ENCODE measurements at places on chromosomes 3 and 15.
A peak's percentile ranks its signal among the peaks of the same experiment; 100 is the strongest.

GRCh38 chr3:18657858-18658820 is 233.0 kb upstream of the SATB1 start:
- DNase-seq = peak; percentile 38

DNA sequence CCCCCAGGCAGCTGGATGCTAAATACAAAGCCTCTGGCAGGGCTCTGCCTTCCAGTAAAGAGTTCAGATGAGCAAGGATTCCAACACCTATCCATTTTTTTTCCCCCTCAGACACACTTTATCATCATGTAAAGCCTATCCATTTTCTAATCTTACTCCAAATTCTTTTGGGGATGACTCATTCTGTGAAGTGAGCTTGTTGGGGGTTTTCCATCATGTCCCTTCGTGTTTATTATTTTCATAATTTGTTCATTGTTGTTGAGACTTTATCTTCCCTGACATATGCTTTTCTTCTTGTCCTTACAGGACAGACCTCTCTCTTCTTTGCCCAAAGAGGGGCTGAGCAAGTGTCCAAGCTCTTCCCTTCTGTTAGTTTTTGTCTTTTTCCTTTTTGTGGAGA is 34.7 kb upstream of the SH3BP5 start:
- DNase-seq = no peak

- DNase-seq = no peak
Observed at GRCh38 chr3:115279939-115280338, 132.9 kb upstream of the ZBTB20 start.

DNA sequence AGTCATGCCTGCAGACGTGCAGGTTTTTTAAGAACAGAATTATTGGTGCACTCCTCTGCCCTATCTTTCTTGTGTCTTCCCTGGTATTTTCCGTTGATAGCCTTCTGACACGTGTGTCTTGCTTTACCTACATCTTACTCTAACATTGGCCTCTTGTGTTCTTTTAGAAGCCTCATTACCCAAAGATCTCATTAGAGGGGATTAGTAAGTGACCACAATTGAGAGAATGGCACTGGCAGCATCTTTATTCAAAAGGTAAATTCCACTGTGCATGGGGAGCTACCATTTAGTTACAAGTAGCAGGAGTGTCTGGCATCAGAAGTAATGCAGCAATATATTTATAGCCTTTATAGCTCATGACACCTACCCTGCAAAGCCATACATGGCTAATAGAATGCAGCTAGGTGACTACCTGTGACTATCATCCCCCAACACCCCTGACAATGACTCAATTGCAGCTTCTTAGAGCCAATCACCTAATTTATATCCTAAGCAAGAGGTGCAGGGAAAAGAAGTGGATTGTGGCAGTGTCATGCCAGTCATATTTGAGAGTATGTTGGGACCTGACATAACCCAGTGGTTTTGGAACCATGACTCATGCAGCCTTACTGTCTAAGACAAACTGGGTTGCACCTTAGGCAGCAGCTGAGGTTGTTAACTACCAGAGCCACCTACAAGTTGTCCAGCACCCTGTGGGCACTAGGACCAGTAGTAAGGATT is 164.8 kb downstream of the GRM7 start:
- DNase-seq = no peak

- no peak for DNase-seq
Observed at GRCh38 chr3:89859757-89860156, 752.3 kb downstream of the EPHA3 start.

- no peak for DNase-seq
Observed at GRCh38 chr15:35170207-35170606, 85.1 kb upstream of the NANOGP8 start.

DNA sequence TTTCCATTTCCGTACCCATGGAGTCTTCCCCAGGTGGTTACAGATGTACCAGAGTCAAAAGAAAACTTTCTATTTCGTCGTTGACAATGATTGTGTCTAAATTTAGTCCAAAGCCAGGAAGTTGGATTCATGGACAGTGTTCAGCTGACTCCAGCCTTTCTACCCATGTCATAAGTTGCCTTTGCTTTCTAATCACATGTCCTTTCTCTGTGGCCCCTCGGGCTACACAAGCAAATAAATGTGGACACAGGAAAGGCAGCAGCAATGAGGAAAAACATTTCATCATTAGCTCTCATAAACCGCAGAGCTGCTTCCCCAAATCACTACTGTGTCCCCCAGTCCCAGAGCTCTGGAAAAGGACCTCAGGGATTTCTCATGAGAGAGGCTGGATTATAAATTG is 82.0 kb downstream of the USF3 start:
- no peak for DNase-seq

DNA sequence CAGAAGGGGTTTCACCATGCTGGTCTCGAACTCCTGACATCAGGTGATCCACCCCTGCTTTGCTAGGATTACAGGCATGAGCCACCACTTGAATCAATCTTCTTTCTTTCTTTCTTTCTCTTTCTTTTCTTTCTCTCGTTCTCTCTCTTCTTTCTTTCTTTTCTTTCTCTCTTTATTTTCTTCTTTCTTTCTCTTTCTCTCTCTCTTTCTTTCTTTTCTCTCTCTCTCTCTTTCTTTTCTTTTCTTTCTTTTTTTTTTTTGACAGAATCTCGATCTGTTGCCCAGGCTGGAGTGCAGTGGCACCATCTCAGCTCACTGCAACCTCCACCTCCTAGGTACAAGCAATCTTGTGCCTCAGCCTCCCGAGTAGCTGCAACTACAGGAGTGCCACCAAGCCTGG is 37.9 kb upstream of the PIK3CB start:
- DNase-seq = no peak

DNA sequence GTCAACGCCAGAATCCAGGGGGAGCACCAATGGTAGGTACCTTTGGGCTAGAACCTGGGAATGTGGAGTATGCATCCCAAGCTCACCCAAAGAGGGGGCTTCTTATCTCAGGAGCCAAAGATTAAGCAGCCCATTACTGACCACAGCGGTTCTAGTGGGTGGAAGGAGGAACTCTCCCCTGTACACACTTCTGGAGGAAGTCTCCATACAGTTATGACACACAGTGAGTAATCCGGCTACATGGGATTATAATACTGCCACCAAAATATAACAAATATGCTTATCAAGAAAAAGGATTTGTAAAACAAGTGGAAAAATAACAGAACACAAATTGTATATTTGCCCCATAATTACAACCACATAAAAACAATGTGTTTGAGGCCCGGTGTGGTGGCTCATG is 8.4 kb downstream of the MYO1E start:
- DNase-seq = no peak

DNA sequence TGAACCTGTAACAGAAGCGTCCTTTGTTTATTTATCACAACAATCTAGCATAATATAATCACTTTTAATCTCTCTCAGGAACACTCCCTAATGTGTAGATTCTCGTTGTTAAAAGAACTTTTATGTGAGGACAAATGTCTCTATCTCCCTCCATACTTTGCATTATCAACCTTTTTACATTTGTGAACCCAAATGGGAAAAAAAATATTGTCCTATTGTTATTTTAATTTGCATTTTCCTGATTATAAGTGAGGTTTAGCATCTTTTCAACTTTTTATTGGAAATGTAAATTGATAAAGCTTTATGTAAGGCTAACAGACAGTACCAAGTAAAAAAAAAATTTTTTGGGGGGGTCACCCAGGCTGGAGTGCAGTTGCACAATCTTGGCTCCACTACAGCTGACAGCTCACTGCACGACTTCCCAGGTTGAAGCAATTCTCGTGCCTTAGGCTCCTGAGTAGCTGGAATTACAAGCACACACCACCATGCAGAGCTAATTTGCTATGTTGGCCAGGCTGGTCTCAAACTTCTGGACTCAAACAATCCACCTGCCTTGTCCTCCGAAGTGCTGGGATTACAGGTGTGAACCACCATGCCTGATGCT is 33.0 kb upstream of the DENND4A start:
- peak; percentile 30 for DNase-seq

GRCh38 chr15:94532226-94532625 is 300.9 kb downstream of the MCTP2 start:
- no peak for DNase-seq

- DNase-seq = no peak
Observed at GRCh38 chr3:44805960-44806359, 44.4 kb downstream of the KIF15 start.

GRCh38 chr3:187943677-187944389 is 198.6 kb upstream of the BCL6 start:
- DNase-seq = no peak

DNA sequence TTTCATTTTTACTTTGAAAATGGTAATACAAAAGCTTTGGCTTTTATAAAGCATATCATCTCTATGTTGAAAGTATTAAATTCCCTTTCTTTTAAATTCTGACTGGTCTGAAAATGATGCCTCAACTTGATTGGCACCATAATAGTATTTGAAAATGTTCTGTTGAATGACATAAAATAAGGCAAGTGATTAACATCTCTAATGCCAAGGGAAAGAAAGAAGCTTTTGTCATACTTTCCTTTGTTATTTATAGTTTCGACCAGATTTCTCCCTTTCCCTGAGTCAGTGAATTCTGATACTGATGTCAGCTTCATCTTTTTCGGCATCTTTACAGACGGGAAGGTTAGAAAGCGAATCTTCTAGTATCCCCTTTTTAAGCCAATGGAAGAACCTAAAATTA is 3.4 kb upstream of the AP4E1 start:
- no peak for DNase-seq

- DNase-seq = no peak
Observed at GRCh38 chr3:155069729-155070128, 10.4 kb upstream of the MME start.

GRCh38 chr3:65503776-65504175 is 534.9 kb downstream of the MAGI1 start:
- DNase-seq = no peak

GRCh38 chr3:18717598-18717997 is 292.5 kb upstream of the SATB1 start:
- no peak for DNase-seq

Data from SK-N-DZ (cell line).